ENCODE measurements at places on chromosomes 3 and 15.

- no peak for DNase-seq
Measured at GRCh38 chr15:31500766-31501449, 174.3 kb downstream of the KLF13 start.

GRCh38 chr3:167733961-167734497 is 663 bp downstream of the PDCD10 start:
- peak; percentile 16 for DNase-seq

DNA sequence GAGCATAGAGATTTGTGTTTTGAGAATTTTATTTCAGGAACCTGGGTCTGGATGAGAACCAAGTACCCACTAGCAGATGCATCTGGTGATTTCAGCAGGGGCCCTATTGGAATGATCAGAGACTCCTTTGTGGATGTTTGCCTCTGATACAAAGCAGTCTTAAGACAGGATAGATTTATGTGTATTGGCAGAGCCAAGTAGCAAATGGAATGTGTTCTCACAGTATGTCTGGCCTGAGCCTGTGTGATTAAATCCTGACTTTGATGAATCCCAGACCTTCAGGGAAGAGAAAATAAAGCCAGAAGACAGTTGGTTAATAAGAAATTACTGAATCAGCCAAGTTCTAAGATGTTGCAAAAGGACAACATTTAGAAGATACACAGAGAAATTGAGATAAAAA is 755.5 kb upstream of the SEMA6D start:
- DNase-seq = no peak

DNA sequence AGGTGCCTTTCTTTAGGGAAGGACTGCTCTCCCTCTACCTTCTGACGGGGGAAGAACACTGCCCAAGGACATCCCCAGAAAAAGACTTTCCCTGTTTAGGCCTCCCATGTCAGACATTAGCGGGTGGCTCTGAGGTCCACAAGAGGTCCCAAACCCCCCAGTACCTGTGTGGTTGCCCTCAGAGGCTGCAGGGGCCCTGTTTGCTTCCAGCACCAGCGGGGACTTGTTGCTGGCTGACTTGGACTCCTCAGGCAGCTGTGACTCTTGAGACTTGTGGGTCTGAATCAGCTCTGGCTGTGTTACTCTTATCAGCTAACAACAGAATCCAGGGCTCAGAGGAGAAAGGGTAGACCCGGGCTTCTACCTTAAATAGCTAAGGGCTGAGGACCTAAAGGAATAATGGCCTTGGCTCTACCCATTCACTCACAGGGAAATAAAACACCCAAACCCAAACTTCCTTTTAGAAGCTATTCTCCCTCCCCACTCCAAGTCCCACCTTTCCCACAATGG is 39.2 kb downstream of the SEMA3G start:
- DNase-seq = no peak

DNA sequence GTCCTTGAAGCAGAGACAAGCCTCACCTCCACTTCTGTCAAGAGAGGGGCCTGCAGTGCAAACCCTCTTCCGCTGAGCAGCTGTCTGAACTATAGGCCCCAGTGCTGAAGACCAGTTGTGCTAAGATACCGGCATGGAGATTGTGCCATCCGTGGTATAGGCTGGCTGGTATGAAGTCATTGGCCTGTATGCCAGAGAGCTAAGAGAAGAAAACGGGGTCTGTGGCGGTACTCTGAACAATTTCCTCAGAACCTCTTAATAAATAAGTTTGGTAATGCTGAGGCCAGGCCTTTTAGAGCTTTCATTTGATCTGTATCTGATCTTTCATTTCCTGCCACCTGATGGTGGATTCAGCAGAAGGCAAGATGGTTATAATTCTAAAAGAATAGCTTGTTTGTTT is 123.0 kb downstream of the LRIG1 start:
- no peak for DNase-seq

GRCh38 chr15:70323111-70323851 is 225.6 kb upstream of the TLE3 start:
- peak; percentile 88 for DNase-seq

DNA sequence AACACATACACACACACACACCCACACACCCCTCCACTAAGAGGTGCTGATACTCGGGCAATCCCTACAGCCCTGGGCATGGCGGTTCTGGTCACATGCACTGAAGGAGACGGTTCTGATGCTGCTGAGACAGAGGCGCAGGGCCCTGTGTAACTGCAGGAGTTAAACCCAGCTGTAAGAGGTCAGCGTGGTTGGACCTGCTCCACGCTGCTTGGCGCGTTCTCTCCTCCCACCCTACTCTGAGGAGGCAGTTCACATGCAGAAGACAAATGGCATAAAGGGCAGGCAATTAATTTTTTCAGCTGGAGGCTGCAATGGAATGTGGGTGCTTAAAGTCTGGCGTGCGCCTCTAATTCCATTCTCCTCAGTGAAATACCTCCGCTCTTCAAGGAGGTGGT is 35.2 kb downstream of the GRK7 start:
- peak; percentile 42 for DNase-seq

DNA sequence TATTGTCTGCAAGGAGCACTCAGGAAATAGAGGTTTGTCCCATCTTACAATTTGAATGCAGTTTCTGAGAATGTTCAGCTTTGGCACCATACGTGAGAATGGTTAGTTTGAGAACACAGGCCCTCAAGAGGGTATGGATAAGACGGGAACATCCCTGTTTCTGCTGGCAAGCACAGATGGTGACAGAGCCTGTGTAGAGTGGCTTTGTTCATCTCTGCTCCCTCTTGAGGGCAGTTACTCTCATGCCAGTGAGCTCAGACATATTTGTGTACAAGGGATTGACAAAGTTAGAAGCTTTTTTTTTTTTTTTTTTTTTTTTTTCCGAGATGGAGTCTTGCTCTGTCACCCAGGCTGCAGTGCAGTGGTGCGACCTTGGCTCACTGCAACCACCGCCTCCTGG is 71.5 kb upstream of the FILIP1L start:
- peak; percentile 36 for DNase-seq

- peak; percentile 77 for DNase-seq
Measured at GRCh38 chr15:38072348-38073177, 138.1 kb downstream of the TMCO5A start.

- DNase-seq = no peak
Measured at GRCh38 chr15:66053991-66054390, 184.7 kb downstream of the RAB11A start.

GRCh38 chr15:98154863-98155262 is 194.4 kb downstream of the ARRDC4 start:
- DNase-seq = peak; percentile 86

GRCh38 chr3:63611382-63611781 is 41.1 kb upstream of the SNTN start:
- peak; percentile 6 for DNase-seq

- DNase-seq = peak; percentile 17
Measured at GRCh38 chr3:185824051-185825005, 514 bp downstream of the IGF2BP2 start.

DNA sequence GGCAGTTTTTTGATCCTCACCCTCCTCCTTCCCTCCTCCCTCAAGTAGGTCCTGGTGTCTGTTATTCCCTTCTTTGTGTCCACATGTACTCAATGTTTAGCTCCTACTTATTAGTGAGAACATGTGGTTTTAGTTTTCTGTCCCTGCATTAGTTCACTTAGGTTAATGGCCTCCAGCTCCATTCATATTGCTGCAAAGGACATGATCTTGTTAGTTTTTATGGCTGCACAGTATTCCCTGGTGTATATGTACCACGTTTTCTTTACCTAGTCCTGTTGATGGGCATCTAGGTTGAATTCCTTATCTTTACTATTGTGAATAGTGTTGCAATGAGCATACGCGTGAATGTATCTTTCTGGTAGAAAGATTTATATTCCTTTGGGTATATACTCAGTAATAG is 61.7 kb upstream of the FGF7 start:
- no peak for DNase-seq

DNA sequence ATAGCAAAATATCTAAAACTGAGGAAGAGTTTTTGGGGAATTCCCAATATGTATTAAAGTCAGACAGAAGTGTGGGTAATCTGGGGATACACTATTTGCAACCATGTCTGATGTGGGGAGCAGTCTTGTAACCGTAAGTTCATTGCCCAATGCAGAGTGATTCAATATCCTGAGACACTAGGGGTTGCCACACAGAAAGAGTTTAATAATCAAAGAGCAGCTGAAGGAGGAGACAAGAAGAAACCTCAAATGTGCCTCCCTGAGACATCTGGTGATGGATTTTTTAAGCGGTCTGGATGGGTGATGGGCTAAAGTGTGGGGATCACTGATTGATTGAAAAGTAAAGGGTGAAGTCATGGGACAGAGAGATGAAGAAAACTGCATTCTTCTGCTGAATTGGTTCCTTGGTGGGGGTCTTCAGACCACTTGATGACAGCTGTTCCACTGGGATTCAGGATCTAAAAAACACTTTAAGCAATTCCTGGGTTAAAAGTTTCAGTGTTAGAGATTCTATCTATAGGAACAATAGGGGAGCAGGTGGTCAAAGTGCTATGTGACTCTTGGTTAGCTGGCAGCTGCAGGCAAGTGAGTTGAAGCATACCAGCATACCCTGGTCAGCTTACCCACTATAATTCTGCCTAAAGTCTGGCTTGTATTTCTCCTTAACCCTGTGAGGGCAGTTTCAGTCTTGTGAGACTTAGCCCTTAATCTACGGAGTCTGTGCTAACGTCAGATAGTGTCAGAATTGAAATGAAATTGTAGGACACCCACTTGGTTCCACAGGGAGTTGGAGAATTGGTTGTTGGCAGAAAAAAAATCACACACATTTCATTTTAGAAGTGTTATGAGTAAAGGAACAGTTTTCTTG is 425.9 kb upstream of the TGFBR2 start:
- DNase-seq = peak; percentile 87

- DNase-seq = peak; percentile 71
Measured at GRCh38 chr3:108472001-108472591, 38.3 kb downstream of the MYH15 start.

DNA sequence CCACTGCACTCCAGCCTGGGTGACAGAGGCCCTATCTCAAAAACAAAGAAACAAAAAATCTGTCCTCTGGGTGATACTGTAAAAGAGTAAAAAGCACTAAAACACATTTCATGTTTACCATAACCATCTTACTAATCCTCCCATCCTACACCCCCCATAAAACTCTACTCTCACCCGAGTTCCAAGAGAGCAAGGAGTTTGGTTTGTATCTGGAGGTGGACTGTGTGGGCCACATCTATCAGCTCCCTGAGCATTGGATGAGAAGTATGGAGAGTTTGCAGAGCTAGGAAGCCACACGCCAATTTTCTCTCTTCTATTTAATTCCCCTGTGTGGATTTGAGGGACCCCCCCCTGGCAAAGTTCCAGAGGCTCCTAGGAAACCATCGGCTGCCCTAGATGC is 80.0 kb downstream of the ATP10A start:
- DNase-seq = no peak

DNA sequence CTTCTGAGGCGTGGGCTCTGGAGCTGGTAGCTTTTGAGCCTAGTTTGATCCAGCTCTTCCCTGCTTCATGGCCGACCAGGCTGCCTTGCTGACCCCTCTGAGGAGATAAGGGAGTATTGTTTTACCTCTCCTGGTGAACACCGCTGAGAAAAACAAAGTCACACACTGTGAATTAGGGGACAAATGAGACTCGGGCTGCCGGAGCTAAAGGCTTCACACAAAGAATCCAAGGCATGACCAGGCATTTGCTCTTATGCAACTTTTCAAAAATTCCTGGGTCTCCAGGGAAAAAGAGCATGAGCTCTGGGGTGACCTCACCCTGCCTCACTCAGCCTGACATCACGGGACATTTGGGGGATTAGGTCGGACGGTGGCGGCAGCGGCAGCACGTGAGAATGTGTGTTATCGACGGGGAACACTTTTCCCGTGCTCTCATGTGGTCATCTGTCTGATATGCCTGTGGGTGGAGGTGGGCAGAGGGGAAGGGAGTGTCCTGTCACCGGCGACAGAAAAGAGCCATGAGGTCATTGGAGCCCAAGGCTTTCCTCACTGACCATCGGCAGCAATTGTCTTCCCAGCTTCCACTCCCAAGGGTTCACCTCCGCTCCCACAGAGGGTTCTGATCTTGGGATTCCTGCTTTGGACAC is 61.0 kb downstream of the TMEM44 start:
- peak; percentile 96 for DNase-seq

GRCh38 chr15:92224843-92225242 is 168.8 kb upstream of the ST8SIA2 start:
- DNase-seq = no peak

DNA sequence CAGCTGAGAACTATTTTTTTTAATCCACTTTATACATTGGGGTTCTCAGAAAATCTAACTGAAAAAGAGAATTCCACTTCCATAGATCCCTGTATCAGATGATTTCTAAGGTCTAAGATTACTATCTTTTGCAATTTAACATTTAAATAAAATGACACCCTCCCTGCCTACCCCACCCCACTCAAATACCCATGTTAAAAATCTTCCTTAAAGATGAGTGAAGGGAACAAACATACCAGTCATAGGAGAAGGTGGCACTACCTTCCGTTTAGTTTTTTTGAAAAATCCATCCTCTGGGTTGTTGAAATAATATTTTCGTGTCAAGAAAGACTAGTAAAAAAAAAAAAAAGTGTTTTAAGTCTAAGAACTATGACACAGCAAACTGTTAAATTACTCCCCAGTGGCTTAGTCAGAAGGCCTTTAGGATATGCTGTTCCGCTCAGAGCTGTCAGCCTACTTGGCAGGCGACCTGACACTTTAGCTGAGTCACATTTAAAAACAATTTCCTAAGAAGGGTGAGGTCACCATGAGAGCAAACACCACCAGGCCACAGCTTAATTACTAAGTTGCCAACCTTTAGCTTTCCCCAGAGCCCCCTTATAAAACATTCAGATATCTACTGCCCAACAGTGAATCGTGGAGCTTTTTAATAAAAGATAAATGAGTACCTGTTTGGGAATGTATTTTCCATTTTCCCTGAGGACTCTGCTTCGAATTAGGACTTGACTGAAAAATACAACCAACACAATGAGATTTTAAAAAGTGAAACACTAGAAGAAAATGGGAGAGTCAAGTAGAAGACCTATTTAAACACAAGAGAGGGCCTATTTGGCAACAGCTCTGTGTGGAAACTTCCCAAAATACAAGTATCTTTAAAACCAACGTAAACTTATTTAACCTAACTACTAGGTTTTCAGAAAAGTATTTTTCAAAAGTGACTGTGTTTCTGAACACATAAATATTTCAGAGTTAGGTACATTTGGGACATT is 9.6 kb downstream of the EMC3 start:
- DNase-seq = peak; percentile 99

- DNase-seq = no peak
Measured at GRCh38 chr3:126556637-126557414, 1.9 kb downstream of the C3orf22 start.

DNA sequence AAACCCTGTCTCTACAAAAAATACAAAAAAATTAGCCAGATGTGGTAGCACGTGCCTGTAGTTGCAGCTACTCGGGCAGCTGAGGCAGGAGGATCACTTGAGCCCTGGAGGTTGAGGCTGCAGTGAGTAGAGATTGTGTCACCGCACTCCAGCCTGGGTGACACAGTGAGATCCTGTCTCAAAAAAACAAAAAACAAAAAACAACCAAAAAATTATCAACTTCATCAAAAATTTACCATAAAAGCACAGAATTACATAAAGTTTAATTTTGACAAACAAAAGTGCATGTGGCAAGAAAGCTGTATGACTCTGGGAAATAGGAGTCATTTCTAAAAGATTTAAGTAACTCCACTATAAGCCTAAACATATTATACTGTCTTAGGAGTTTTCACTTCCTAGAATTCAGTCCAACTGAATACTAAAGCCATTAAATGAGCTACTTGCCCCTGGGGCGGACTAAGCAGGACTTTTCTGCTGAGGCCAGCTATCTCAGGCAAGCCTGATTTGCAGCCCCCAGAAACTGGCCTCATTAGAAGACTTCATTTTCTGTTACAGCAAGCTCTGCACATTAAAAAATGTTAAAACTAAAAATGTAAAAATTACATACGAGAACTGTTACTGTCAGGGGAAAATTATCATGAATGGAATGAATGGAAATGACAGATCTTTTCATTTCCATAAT is 23.0 kb downstream of the HSPBAP1 start:
- DNase-seq = no peak
